Stimulated activated CD4-positive, alpha-beta T cell treated with anti-CD3 and anti-CD28 coated beads, Interleukin-15, amount 100 ng/mL, for 24 hours (primary cell): ENCODE measurements at places on chromosomes 4 and X.

- DNase-seq, result no peak
Measured at GRCh38 chr4:41505161-41505661, 32.7 kb upstream of the LIMCH1 start.

GRCh38 chr4:184648313-184649025 is 778 bp downstream of the CASP3 start:
- DNase-seq, result peak; percentile 59

GRCh38 chr4:78299565-78299972 is 242.4 kb downstream of the FRAS1 start:
- no peak for DNase-seq

DNA sequence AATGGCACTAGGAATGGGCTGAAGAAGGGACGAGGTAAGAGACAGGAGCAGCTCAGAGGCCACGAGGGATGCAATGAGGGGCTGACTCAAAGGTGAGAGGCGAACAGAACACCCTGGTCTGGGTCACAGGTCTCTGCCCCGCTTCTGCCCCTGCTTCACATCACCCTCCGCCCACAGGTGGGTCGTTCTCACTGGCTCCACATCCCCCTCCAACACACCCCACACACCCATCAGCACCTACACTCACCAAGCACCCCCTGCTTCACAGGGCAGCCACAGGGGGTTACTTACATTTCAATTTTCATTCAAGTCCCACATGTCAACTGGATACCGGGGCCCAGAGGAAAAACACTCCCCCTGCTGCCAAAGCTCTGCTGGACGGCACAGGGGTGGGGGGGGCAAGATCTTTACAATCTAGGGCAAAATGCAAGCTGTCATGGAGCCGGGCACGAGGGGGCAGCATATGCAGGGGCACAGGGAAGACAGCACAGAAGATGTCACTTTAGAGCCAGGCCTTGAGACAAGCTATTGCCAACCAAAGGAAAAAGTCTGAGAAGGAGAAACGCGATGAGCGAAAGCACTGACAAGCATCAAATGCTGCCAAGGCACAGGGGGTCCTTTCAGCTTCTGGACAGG is 94.0 kb downstream of the AFAP1 start:
- no peak for DNase-seq

GRCh38 chr4:107658400-107659336 is 61.4 kb downstream of the PAPSS1 start:
- DNase-seq, result no peak

DNA sequence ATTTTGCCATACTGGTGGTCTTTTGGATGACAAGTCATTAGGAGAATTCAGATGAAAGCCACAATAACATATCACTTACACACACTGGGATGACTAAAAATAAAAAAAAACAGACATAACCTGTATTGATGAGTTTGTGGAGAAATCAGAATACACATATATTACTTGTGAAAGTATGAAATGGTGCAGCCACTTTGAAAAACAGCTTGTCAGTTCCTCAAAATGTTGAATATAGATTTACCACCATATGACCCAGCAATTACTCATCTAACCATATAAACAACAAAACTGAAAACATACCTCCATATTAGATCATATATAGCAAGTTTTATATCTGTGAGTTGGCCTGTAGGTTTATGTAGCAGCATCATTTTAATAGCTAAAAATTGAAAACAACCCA is 608.7 kb downstream of the TLL1 start:
- no peak for DNase-seq

GRCh38 chr4:4574792-4575191 is 32.9 kb upstream of the STX18 start:
- peak; percentile 7 for DNase-seq

DNA sequence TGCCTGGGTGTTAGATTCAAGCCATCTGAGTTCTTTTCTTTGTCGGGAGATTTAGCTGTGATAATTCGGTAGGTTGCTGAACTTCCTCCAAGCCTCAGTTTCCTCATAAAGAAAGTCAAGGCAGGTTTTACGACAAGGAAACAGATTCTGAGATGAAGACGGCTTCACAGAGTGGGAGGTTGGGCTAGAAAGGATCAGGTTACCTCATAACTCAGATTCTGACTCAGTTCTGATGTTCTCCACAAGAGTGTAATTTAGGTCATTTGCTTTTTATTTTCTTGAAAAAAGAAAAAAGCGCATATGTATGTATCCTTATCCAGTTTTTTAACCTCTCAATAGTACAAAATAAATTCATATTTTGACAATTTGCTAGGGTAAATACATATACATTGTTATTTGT is 47.2 kb upstream of the ELOVL6 start:
- no peak for DNase-seq

- no peak for DNase-seq
Measured at GRCh38 chr4:128301979-128302378, 14.4 kb upstream of the PGRMC2 start.

DNA sequence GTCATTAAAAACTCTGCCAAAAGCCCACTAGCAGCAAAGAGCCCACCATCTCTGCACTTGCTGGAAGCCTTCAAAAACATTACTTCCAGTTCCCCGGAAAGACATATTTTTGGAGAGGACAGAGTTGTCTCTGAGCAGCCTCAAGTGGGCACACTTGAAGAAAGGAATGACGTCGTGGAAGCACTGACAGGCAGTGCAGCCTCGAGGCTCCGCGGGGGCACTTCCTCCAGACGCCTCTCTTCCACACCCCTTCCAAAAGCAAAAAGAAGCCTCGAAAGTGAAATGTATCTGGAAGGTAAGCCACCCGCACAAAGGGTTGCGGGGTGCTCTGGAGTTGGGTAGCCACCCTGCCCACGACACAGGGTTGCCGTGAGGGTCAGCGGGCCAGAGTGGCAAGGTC is 25.9 kb downstream of the OFD1 start:
- no peak for DNase-seq

GRCh38 chr4:26161030-26161824 is 159.6 kb upstream of the RBPJ start:
- DNase-seq, result no peak

DNA sequence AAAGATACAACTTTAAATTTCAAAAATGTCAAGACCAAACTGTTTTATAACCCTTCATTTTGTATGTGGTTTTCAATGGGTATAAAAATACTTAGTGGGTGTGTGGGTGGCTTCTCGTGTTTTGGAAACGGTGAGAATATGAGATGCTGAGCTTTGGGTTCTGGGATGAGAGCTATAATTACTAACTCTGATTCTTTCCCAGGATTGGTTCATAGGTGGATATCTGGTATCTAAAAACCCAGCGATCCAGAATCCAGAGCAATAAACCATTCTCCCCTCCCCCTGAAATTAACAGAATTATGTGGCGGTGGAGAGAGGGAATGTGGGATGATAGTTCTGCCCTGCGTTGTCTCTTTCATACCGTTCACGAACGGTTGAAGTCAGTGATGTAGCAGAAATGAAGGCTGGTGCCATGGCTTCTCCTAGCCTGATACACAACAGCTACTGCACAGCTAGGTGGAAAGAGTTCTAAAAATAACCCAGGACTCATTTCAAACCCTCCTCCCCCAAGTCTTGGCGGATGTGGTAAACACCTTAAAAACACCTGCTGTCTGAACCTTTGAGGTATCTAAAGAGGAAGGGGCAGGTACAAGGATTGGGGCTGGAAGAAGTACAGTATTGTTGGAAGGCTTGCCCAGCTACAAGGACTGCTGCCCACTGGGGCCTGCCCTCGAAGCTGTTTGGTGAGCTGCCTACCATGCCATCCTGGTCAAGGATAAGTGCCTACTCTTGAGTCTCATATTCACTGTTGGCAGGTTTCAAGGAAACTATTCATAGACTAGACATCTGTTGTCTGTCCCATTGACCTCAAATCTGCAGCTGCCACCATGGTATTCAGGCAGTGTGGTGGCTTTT is 44.5 kb downstream of the SEPTIN11 start:
- peak; percentile 53 for DNase-seq

- DNase-seq, result no peak
Measured at GRCh38 chr4:32778025-32778424, 2057.9 kb downstream of the PCDH7 start.

DNA sequence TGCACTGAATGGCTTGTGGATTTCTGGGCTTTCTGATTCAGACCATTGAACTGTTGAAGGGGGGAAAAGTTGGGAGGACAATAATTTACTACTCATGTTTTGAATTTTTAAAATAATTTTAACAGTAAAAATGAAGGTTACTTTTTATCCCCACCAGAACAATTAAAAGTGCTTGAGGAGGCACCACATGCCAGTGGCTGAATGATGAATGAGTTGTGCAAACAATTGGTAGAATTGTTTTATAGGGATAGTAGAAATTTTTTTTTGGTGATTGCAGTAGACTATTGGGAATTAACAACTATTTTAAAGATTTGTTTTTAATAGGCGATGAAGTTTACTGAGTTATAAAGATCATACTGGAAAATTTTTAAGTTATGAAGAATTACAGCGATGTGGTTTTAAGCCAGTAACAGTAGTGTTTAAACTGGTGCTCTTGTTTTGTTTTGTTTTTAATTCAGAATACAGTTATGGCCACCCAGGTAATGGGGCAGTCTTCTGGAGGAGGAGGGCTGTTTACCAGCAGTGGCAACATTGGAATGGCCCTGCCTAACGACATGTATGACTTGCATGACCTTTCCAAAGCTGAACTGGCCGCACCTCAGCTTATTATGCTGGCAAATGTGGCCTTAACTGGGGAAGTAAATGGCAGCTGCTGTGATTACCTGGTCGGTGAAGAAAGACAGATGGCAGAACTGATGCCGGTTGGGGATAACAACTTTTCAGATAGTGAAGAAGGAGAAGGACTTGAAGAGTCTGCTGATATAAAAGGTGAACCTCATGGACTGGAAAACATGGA is 2.7 kb downstream of the REST start:
- peak; percentile 11 for DNase-seq
